ENCODE measurements at places on chromosomes 2 and 18. TPM values are rescaled to one million over a fixed set of nuclear protein-coding genes. Genes with fewer than 3 reads are reported as not detected.
A peak's percentile ranks its signal among the peaks of the same experiment; 100 is the strongest.

DNA sequence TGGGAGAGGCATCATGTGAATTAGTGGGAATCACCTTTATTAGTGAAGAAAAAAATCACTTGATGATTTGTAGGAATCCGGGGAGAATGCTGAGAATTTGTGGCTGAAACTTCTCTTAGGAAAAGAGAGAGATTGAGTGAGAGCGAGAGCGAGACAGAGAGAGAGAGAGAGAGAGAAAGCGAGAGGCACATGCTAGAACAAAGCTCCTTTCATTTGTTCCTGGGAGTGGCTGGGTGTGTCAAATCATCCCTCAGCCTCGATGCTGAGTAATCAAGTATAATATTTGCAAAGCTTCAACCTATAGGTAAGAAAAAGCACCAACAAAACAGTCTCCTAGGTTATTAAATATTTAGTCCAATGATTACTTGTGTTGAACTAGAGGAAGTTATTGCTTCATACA is 4.4 kb upstream of the SERPINB5 start:
- H3K4me3 ChIP-seq: no peak overlapping the region
- H3K4me1 ChIP-seq: no peaks in the 10 kb centered on the region
- peak overlapping the region; percentile 68 for H3K27ac ChIP-seq

- H3K4me1 ChIP-seq: peaks cover 32% of the 10 kb centered on the region
- H3K27ac ChIP-seq: peak overlapping the region; percentile 97
- H3K27me3 ChIP-seq: no peaks in the 10 kb centered on the region
- peak; percentile 75 for DNase-seq
- H3K4me3 ChIP-seq: no peak overlapping the region
Measured at GRCh38 chr2:47310801-47311560, 92.0 kb upstream of the MSH2 start.

Gene ITGA4
- 109 TPM for total RNA-seq

DNA sequence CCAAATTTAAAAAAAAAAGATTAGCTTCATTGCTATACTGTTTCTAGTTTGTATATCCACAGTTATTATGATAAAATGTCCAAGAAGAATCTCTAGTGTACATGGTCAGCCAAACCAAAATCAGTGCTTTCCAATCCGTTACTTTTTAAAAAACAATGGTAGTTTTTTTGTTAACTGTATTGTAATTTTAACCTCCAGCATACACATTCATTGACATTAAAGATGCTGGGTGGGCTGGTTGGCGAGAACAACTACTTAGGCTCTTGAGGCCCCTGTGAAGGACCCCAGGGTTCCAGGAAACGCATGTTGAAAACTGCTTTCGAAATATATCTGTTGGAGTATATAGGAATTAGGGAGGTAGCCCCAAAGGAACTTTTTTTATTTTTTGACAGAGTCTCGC is 107.3 kb upstream of the RASGRP3 start:
- H3K27ac ChIP-seq: no peak overlapping the region
- no peak overlapping the region for H3K4me3 ChIP-seq
- H3K27me3 ChIP-seq: no peaks in the 10 kb centered on the region
- H3K36me3 ChIP-seq: no peaks in the 10 kb centered on the region

DNA sequence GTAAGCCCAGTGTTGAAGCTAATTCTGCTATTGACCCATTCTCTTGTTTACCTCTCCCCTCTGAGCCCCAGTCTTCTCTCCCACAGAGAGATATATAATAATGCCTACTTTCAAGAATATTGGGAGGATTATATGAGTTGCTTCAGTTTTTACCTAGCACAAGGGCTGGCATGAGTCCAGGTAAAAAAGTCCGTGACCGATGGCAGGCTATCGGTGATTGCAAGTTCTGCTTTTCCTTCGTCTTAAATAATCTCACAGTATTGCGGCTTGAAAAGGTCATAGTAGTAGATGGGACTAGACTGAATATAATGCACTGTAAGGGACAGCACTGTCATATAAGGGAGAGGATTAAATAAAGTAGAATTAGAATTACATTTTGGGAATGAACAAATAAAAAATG is 77.6 kb downstream of the KIF5C start:
- no peak overlapping the region for H3K27ac ChIP-seq
- no peaks in the 10 kb centered on the region for H3K4me1 ChIP-seq
- no peaks in the 10 kb centered on the region for H3K36me3 ChIP-seq
- DNase-seq: no peak

DNA sequence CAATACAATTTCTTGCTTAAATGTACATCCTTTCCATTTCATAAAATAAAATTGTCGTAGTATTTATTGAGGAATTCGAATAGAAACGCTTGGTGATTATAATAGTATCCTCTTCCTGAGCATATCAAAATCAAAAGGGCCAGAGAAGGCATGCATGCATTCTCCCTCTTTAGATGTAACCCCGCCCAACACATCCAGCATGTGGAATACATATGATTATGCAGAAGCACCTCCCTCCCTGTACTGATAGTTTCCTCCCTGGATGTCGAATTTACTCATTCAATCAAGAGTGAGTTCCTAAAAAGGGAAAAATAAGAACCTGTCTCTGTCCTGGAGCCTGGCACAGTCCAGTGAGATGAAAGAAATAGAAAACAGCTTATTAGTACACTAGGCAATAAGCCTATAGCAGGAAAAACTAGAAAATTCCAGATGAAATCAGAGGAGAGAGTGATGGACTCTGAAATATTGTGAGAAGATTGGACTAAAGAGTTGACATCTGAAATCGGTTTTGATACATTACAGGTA is 262.9 kb downstream of the RDH14 start:
- no peak overlapping the region for H3K4me3 ChIP-seq
- DNase-seq: no peak
- H3K27me3 ChIP-seq: no peaks in the 10 kb centered on the region
- no peaks in the 10 kb centered on the region for H3K36me3 ChIP-seq

GRCh38 chr2:203824603-203825002 is 43.0 kb upstream of the CTLA4 start:
- H3K4me3 ChIP-seq: no peak overlapping the region
- DNase-seq: no peak
- no peaks in the 10 kb centered on the region for H3K27me3 ChIP-seq

DNA sequence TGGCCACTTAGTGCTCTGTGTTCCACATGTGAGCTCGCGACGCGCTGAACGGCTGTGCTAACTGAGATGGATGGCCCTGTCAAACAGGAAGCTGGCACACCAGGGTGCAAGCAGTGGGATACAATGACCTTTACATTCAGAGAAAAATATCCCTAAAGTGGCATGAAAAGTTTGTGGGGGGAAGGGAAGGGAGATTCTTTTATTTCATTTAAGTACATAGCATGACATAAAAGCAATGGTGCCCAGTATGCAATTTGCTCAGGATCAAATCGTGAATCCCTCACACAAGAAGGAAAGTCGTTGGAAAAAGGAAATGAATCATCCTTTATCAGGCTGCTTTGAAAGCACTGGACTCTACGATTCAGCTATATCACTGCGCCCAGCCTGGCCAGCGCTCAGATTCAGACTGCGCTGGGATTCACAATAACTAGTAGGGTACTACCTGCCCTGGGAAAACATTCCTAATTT is 26.0 kb downstream of the SATB2 start:
- no peaks in the 10 kb centered on the region for H3K36me3 ChIP-seq
- DNase-seq: no peak
- H3K4me3 ChIP-seq: no peak overlapping the region
- H3K4me1 ChIP-seq: no peaks in the 10 kb centered on the region
- H3K27me3 ChIP-seq: no peaks in the 10 kb centered on the region
- no peak overlapping the region for H3K27ac ChIP-seq

- no peak overlapping the region for H3K27ac ChIP-seq
- no peaks in the 10 kb centered on the region for H3K4me1 ChIP-seq
- H3K27me3 ChIP-seq: no peaks in the 10 kb centered on the region
- no peak for DNase-seq
- H3K36me3 ChIP-seq: no peaks in the 10 kb centered on the region
Measured at GRCh38 chr2:52035391-52035790, 1003.5 kb upstream of the NRXN1 start.

Gene MAP3K19
- not detected for total RNA-seq

DNA sequence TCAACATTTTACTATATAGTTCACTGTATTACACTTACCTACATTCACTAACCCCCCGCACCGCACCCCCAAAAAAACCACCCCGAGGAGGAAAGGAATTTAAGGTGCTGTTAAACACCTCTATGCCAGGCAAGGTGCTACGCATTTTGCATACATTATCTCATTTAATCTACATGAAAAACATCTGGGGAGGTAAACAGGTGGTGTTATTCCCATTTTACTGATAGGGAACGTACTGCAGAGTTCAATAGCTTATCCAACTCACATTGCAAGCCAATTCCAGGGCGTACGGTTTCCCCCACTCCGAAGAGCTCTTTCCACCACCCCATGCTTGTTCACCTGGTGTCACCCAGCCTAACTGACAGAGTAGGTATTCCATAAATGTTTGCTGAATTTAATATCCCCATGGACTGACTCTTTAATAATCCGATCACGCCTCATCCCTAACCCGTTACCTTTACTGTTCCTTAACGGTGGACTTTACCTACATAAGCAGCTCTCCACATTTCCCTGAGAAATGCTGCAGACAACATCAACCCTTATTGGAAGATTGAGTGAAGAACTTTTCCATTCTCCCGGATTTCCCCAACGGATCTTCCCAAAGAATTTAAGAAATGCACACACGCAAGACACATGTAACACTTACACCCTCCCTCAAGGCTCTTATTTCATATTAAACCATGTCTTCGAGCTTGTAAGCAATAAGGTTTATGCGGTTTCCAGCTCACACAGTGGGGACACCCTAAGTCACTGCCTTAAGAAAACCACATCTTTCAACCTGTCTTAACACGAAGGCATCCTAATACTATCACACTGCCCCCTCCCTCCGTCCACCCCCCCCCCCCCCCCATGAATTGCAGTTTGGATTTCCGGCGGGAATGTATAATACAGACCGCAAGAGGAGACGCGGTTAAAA is 1.2 kb downstream of the RAPH1 start:
- H3K27me3 ChIP-seq: no peaks in the 10 kb centered on the region
- peak overlapping the region; percentile 79 for H3K27ac ChIP-seq
- no peak for DNase-seq
- H3K36me3 ChIP-seq: no peaks in the 10 kb centered on the region
- H3K4me3 ChIP-seq: peak overlapping the region; percentile 95

DNA sequence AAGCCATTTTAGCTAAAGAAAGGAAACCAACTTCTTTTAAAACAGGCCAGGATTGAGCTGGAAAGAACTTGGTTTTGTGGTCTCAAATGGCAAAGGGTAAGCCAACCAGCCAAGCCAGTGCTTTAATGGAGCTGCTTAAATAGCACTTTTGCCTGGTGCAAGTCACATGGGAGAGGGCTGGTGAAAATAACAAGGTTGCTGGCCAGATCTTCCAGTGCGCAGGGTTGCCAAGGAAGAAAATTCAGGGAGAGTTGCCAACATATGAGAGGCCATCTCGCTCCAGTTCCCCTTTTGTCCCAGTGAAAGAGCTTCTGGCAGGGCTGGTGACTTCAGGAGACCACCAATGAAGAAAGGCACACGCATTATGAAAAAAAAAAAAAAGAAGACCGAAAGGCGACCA is 57.3 kb downstream of the IRS1 start:
- peaks cover 33% of the 10 kb centered on the region for H3K4me1 ChIP-seq
- no peaks in the 10 kb centered on the region for H3K36me3 ChIP-seq
- no peaks in the 10 kb centered on the region for H3K27me3 ChIP-seq
- H3K4me3 ChIP-seq: no peak overlapping the region
- no peak for DNase-seq
- H3K27ac ChIP-seq: peak overlapping the region; percentile 44

GRCh38 chr2:162058973-162059668 is 14.9 kb downstream of the DPP4 start:
- H3K27me3 ChIP-seq: no peaks in the 10 kb centered on the region
- peaks cover 17% of the 10 kb centered on the region for H3K4me1 ChIP-seq
- DNase-seq: no peak
- no peak overlapping the region for H3K27ac ChIP-seq
- H3K36me3 ChIP-seq: no peaks in the 10 kb centered on the region
- no peak overlapping the region for H3K4me3 ChIP-seq

DNA sequence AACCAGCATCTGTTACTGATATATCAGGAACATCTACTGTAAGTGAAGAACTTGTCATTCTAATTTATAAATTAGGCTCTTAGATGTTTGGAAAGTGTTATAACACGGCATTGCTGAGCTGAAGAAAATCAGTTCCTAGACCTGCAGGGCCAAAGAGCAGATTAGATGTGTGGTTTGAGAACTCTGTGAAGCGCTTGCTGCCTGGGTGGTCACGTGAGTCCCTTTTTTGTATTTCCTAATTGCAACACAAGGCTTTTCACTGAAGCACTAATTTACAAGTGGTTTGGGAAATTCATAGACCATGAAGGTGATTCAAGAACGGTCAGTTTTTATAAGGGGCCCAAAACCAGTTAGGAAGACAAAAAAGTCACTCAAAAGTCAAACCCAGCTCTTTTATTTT is 106.9 kb upstream of the SP3 start:
- no peaks in the 10 kb centered on the region for H3K36me3 ChIP-seq
- H3K4me3 ChIP-seq: no peak overlapping the region
- H3K4me1 ChIP-seq: no peaks in the 10 kb centered on the region
- H3K27ac ChIP-seq: no peak overlapping the region
- DNase-seq: no peak
- no peaks in the 10 kb centered on the region for H3K27me3 ChIP-seq

- H3K27me3 ChIP-seq: no peaks in the 10 kb centered on the region
- no peaks in the 10 kb centered on the region for H3K36me3 ChIP-seq
- no peak overlapping the region for H3K4me3 ChIP-seq
- no peak overlapping the region for H3K27ac ChIP-seq
Measured at GRCh38 chr2:19739256-19739655, 162.5 kb downstream of the TTC32 start.

Gene SIX3
- total RNA-seq: not detected

GRCh38 chr2:233476063-233476410 is 90.5 kb downstream of the USP40 start:
- H3K4me3 ChIP-seq: no peak overlapping the region
- no peaks in the 10 kb centered on the region for H3K27me3 ChIP-seq
- DNase-seq: no peak
- peaks cover 36% of the 10 kb centered on the region for H3K36me3 ChIP-seq
- no peaks in the 10 kb centered on the region for H3K4me1 ChIP-seq
- H3K27ac ChIP-seq: peak overlapping the region; percentile 38

Gene MAP3K2
- 38.8 TPM for total RNA-seq

- no peaks in the 10 kb centered on the region for H3K36me3 ChIP-seq
- H3K27me3 ChIP-seq: no peaks in the 10 kb centered on the region
- H3K4me1 ChIP-seq: no peaks in the 10 kb centered on the region
- H3K4me3 ChIP-seq: no peak overlapping the region
- H3K27ac ChIP-seq: no peak overlapping the region
- no peak for DNase-seq
Measured at GRCh38 chr2:167581961-167582574, 665.3 kb downstream of the STK39 start.

Gene CAPN10
- total RNA-seq: 96.4 TPM

Gene DSG4
- total RNA-seq: 0.38 TPM

- DNase-seq: no peak
- H3K27me3 ChIP-seq: no peaks in the 10 kb centered on the region
- no peaks in the 10 kb centered on the region for H3K36me3 ChIP-seq
- H3K4me1 ChIP-seq: peaks cover under 1% of the 10 kb centered on the region
- H3K27ac ChIP-seq: no peak overlapping the region
Measured at GRCh38 chr18:22026889-22027288, 142.5 kb upstream of the GATA6 start.

Gene ZSWIM2
- total RNA-seq: not detected

- no peak overlapping the region for H3K27ac ChIP-seq
- no peaks in the 10 kb centered on the region for H3K27me3 ChIP-seq
- no peak overlapping the region for H3K4me3 ChIP-seq
- no peaks in the 10 kb centered on the region for H3K4me1 ChIP-seq
- no peaks in the 10 kb centered on the region for H3K36me3 ChIP-seq
Measured at GRCh38 chr2:139374296-139374850, 594.2 kb upstream of the NXPH2 start.

- H3K4me3 ChIP-seq: no peak overlapping the region
- DNase-seq: no peak
- no peaks in the 10 kb centered on the region for H3K36me3 ChIP-seq
- no peak overlapping the region for H3K27ac ChIP-seq
- H3K4me1 ChIP-seq: no peaks in the 10 kb centered on the region
Measured at GRCh38 chr2:67854103-67854743, 208.6 kb downstream of the C1D start.

Gene ANKRD30B
- total RNA-seq: 0.94 TPM
